Smooth muscle cell of the brain vasculature (primary cell): ENCODE measurements at places on chromosomes 3 and 15.

DNA sequence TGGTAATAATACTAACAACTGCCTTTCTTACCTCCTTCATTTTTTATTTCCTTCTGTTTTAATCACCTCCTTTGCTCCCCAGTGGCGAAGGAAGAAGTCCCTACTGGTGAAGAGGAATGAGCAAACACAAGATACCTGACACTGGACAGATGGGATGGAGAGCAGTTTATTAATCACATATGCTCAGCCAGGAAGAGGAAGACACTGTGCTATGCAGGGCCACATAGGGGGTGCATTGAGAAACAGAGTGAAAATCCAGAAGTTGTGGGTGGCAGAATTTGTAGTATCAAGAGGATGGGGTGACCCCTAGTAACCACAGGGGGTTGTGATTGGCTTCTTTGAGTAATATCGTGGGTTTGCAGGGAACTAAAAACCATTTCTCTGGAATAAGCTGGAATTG is 1041.9 kb downstream of the OTOL1 start:
- DNase-seq, result no peak

- no peak for DNase-seq
Measured at GRCh38 chr3:151456065-151456464, 4.8 kb downstream of the IGSF10 start.

DNA sequence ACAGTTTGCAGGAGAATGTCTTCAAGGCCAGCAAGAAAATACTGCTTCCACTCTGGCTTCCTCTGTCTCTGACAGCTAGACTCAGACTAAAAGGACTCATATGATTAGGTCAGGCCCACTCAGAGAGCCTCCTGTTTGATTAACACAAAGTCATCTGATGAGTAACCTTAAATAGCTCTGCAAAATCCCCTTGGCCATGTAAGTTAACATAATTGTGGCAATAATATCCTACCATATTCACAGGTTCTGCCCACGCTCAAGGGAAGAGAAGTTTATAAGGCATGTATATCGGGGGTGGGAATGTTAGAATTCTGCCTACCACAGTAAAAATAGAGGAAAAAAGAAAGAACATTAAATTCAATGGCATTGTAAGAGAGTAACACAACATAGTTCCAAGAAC is 20.6 kb upstream of the HHATL start:
- DNase-seq, result no peak

DNA sequence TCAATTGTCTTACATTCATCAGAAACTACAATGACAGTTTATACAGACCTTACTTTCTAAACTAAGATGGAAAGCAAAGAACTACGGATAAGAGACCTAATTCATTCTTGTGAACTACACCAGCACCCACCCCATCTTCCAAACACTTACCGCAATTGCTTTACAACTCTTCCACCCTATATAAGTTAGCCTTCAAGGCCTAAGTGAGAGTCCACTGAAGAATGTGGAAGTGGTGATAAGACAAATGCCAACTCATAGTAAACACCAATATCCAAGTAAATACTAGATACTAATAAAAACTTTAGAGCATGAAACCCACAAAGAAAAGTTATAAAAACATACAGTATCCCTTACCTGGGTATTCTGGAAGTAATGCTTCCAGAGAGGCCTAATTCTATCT is 13.6 kb downstream of the ARF4 start:
- DNase-seq, result no peak

GRCh38 chr3:182214416-182214815 is 502.7 kb downstream of the SOX2 start:
- DNase-seq, result no peak

DNA sequence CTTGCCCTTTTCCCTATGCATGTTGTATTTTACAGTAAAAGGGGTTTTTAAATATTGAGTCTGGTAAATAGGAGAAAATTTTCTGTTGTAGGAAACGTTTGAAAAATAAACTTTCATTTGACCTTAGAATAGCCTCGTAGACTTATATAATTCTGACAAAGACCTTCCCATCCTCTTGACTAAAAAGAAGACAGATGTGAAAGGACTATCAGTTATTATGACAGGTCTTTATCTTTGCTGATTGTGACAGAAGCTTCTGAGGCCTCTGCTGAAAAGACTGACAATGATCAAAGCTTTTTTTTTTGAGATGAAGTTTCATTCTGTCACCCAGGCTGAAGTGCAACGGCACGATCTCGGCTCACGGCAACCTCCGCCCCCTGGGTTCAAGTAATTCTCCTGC is 24.2 kb downstream of the C2CD4A start:
- no peak for DNase-seq

DNA sequence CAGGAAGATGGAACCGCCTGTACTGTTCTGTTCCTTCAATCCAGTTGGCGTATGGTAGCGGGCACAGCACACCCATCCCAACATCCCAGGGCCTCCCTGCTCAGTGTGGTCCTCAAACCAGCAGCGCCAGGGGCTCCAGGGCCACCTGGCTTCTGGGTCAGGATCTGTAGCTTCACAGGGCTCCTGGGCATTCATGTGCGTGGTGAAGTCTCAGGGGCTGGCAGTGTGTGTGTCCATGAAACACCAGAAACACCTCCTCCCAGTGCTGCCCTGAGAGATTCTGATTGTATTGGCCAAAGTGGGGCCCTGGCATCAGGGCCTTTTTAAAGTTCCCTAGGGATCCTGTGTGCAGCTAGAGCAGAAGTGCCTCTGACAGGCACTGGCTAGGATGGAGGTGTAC is 42.1 kb downstream of the ABTB1 start:
- DNase-seq, result no peak
